ENCODE measurements at places on chromosomes 11 and 22.
A peak's percentile ranks its signal among the peaks of the same experiment; 100 is the strongest.

DNA sequence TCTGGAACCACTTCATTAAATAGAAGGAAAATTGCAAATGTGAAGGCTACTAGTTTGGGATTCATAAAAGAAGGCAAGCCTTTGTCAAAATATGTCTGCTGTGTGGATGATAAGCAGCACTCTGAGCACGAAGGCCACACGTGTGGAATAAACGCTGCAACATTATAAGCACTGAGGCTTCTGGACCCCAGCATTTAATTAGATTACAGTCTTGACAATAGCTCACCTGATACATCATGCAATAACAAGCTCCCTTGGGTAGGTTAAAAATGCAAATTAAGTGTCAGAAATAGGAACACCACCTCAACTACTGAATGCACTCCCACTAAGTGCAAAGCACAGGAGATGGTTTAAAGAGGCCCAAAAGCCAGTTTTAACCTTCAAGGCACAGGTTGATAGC, 179.3 kb downstream of the LARGE1 start:
- no peak for DNase-seq

DNA sequence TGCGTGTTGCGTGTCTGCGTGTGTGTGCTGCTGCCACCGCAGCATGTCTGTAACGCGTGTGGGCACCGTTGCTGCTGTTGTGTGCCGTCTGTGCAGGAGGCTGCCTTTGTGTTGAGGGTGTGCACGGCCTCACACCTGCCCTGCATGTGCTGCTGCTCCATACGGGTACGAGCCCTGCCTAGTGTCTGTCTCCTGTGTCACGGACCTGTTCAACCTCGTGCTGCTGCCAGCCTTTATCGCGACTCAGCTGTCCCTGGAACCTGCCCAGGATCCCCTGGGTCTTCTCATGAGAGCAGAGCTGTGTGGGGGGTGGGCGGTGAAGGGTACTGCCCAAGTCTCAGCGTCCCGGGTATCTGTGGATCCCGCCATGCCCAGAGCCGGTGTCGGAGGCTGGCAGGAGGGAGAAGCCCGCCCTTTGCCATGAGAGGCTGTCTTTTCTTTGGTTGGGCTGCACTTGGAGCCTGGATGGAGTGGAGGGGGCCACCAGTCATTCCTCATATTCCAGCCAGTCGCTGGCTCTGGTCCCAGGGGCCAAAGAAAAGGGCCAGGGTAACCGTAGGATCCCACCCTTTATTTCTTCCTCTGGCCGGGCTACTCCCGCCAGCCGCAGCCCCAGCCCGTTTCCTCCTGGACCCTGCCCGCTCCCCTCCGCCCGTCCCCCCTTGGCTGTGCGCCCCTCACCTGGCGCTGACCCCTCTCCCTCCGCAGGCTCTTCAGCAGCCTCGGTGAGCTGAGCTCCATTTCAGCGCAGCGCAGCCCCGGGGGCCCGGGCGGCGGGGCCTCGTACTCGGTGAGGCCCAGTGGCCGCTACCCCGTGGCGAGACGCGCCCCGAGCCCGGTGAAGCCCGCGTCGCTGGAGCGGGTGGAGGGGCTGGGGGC, 7.8 kb upstream of the ACR start:
- DNase-seq: no peak

- DNase-seq: no peak
Measured at GRCh38 chr11:96167787-96168186, 175.2 kb downstream of the MAML2 start.

DNA sequence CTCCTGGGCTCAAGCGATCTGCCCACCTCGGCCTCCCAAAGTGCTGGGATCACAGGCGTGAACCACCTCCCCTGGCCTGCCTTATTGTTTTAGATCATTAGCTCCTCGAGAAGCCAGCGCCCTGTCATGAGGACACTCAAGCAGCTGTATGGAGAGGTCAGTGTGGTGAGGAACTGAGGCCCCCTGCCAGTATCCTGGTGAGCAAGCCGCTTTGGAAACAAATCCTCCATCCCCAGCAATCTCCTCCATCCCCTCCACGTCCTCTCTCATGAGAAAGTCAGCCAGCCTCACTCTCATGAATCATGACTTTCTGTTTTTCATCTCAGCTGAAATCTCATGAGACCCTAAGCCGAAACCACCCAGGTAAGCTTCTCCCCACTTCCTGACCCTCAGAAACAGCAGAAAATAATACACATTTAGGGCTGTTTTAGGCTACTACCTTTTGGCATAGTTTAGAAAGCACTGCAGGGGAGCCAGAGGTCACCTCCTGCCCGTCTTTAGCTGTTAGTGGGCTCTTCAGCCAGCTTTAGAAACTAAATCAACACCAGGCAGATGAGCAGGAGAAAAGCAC, 56.0 kb downstream of the CTTN start:
- no peak for DNase-seq

GRCh38 chr11:29093416-29094120, 923.3 kb downstream of the KCNA4 start:
- peak; percentile 66 for DNase-seq

- DNase-seq: no peak
Measured at GRCh38 chr11:34656062-34656720, 35.3 kb downstream of the EHF start.

DNA sequence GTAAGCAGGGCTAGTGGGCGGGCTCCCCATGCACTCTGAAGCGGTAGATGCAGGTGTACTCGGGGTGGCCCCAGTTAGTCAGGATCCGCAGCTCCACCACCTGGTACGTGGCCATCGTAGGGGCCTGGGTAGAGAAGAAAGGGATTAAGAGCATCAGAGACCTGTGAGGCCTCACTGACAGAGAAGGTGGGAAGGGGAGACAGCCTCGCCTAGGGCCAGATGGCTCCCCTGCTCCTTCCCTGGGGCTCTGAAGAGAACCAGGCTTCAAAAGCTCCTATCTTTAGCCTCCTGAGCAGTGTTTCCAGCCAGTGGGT, 19.6 kb downstream of the SUN2 start:
- no peak for DNase-seq

GRCh38 chr11:94662065-94662779, 95.1 kb downstream of the PIWIL4 start:
- no peak for DNase-seq

- no peak for DNase-seq
Measured at GRCh38 chr22:33573479-33573878, 346.8 kb downstream of the LARGE1 start.

DNA sequence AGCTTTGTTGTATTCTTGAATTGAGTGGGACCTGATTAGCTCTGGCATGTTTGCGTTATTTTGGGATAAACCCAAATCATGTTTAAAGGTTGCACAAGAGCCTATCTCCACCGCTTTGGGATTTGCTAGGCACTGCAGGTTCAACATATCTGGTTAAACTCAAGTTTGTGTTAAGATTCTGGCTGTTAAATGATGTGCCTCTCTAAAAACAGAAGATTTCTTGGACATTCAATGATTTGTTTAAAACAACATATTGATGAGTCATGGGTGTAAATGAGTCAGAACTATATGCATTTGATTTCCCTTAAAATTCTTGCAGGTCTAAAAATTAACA, 67.4 kb downstream of the AMOTL1 start:
- DNase-seq: peak; percentile 49

- no peak for DNase-seq
Measured at GRCh38 chr11:86346513-86346912, 28.2 kb upstream of the CCDC81 start.

DNA sequence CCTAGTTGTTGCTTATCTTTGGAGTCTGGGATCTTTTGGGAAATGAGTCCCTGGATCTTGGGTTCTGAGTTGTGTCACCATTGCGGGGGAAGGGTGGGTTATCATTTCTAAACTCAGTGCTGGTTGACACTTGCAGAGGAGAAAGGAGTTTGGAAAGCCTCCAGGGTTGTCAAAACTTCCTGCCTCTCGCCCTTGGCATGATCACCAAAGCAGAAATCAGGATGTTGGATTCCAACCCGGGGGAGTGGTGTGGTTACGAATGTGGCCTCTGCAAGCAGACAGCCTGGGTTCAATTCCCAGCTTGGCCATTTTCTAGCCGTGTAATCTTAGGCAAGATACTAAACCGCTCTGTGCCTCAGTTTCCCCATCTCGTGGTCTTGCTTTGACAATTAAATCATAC, 24.3 kb downstream of the CD6 start:
- no peak for DNase-seq

DNA sequence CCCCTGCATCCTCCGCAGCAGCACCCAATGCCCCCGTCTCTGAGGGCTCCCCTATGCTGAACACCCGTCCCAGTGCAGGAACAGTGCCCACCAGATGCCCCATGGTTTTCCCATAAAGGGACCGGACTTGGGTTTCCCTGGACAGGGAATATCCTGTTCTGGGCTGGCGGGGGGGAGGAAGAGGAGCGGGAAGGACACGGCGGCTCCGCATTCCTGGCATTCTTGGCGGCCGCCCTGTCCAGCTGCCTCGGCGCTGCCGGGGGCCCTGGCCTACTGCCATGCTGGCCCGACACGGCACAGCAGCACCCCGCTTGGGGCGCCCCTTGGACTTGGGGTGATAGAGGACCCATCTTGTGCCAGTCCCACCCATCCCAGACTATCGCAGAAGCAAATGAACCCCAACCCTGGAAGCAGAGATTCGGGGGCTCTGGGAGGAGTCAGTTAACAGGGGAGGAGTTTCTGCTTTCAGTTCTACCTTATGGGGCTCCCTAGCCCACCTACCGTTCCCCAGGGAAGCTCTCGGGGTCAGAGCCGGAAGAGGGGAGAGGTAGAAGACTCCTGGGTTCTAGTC, 23.7 kb upstream of the CBX7 start:
- DNase-seq: peak; percentile 88

DNA sequence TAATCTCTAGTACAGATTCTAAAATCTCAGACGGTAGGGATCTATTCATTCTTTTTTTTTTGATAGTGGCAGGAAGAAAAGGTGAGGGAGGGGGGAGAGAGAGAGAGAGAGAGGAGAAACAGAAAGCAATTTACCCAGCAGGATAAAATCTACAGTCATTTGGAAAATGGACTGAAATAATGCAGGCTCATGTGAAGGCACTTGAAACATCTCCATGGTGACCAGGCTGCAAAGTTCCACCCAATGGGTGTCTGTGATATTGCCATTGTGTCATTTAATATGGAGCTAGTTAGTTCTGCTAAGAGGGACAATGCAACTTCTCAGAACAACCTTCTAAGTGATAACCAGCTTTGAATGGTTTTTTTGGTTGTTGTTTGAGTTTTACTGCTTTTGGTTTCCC, 165.2 kb upstream of the RAG2 start:
- no peak for DNase-seq

DNA sequence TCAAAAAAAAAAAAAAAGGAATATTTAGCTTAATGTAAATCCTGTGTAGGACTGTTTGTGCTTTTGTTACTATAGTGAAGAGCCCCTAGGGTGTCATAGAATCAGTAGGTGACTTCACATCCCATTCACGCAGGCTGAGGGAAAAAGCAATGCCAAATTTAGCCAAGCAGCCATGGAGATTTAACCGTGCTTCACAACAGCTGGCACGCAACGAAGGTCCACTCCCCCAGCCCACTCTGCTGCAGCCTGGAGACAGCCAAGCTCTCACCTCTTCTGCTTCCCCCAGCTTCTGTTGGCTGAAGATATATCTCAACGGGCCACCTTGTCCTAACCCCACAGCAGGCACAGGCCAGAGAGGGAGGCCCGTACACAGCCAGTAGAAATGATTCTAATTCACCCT, 78.8 kb upstream of the BID start:
- DNase-seq: peak; percentile 56

DNA sequence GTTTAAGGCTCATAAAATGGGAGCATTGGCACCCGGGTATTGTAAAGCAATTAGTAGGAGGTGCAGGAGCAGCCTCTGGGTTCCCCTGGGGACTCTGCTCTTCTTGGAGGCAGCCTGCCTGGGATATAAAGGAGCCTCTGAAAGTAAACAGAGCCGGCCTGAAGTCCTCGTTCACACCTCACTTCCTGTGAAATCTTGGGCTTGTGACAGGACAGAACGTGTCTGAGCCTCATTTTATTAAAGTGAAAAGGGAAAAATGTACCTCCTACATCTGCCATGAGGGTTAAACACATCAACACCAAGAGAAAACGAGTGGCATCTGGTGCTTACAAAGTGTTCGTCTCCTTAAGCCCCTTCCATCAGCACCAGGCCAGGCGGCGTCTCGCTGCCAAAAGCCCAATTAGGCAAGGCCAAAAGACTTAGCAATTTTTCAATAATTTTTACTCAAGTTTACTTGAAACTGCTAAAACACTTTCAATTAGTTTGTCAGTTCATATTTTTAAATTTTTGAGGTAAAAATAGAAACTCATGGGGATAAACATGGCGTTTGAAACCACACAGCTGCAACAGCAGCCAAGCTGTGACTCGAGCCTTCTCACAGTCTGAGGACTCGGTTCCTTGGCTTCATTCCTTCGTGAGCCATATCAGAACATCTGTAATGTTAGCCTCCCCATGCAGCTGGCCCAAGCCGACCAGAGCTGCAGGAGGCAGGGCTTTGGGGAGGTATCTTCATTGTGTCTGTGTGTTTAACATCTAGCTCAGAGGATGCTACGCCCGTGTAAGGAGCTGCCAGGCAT, 33.6 kb downstream of the MAP6 start:
- DNase-seq: peak; percentile 53

DNA sequence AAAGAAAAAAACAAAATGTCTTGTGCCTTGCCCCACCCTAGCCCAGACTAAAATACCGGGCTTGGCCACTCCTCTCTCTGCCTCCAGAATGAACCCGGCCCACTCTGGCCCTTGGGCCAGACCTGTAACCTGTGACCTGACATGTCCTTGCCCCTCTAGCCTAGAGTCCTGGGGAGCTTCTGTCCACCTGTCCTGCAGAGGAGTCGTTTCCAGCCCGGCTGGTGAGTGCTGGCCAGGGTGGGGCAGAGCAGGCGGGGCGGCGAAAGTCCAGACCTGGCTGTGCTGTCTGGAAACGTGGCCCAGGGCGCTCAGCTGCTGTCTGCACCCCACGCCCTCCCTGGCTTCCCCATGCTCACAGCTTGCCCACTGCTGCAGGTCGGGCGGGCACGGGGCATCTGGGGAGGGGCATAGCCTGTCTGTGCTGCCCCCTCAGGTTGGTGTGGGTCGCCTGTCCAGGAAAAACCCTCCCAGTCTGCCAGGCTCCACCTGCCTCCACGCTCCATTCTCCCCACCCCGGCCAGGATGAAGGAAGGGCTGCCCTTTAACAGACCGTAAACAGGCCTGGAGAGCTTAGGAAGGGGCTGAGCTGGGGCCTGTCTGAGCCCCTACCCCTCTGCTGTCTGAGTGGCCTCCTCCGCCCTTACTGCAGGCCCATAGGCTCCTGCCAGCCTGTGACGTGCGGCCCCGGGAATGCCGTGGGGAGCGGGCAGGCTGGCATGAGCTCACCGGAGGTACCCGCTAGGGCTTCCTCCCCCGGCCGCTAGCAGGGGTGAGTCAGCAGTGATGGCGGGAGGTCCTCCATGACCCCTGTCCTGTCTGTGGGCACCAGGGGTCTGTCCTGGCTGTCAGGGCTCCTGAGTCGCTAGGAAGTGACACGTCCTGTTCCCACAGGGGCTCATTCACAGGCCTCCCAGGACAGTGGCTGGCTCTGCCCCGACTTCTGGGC, 1.9 kb downstream of the CD151 start:
- DNase-seq: peak; percentile 65

GRCh38 chr22:28952857-28953256, 69.5 kb downstream of the ZNRF3 start:
- DNase-seq: peak; percentile 55

- DNase-seq: peak; percentile 49
Measured at GRCh38 chr22:40434106-40434505, 63.7 kb downstream of the SGSM3 start.

GRCh38 chr11:37409124-37409523, 811.1 kb upstream of the RAG2 start:
- peak; percentile 82 for DNase-seq
